ENCODE measurements at places on chromosomes 4 and X.

GRCh38 chr4:61773655-61774245, 573.6 kb downstream of the ADGRL3 start:
- DNase-seq: no peak

- no peak for DNase-seq
Observed at GRCh38 chrX:53684415-53685192, 1.9 kb downstream of the HUWE1 start.

DNA sequence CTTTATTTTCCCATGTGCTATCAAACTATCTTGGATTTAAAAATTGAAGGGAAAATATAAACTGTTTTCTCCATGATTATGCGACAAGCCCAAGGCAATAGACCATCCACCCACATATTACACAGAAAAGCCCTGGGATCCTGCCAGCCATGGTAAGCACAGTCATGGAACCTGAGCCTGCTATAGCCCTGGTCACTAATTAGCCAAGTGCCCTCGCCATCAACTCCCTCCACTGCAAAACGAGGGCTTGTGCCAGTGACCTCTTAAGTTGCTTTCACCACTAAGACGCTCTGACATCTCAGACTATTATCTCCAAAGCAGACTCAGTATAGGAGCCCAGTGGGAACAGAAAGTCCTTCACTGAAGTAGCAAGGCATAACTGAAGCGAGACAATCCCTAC, 69.2 kb downstream of the NLGN4X start:
- no peak for DNase-seq

GRCh38 chrX:65689377-65689776, 21.9 kb downstream of the MSN start:
- DNase-seq: no peak

DNA sequence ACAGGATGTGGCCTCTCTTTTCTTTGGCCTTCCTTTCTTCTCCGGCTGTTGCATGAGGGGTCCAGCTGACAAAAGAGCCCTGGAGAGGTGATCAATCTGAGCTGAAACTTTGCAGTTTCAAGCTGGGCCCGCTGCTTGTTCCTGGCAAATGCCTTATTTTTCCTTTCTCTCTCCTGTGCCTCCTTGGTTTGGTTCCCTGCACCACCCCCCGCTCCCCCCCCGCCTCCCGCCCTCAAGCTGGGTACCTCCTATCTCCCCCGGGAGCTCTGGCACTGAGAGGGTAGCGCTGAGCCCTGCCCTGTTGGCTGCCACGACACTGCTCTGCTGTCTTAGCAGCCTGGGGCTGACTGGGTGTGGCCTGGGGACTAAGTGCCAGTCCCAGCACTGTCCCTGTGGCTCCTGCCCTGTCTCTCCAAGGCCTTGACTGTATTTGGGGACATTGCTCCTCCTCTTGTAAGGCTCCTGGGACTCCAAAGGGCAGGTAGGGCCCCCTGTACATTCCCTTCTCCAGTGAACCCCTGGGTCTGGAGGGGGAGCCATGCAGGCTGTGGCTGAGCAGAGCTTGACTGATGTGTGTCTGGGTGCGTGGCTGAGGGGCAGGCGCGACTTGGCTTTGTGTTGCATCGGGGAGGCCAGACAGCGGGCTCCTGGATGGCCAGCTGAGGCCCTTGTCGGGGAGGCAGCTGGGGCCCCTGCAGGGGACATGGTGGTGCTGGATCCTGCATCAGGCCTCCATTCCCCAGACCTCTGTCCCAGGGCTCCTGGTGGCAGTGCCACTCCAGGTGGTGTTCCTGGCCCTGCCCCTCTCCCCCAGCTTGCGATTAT, 1.1 kb downstream of the PLXNA3 start:
- peak; percentile 48 for DNase-seq

DNA sequence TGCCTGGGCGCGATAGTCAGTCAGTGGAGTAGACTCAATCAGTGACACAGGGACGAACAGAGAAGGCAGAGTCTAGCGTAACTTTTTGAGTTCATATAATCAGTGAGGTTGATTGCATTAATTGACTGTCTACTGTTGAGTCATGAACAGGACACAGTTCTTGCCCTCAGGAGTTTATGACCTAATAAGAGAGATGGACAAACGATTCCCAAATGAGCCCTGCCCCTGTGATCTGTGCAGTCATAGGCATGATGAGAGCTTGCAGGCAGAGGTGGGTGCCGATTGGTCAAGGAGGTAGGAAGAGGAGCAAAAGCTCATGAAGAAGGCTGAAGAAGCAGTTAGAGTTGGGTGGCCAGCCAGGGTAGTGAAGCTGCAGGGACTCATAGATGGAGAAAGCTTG, 57.1 kb downstream of the ADD1 start:
- no peak for DNase-seq

GRCh38 chr4:133598779-133599178, 449.7 kb downstream of the PCDH10 start:
- DNase-seq: no peak

DNA sequence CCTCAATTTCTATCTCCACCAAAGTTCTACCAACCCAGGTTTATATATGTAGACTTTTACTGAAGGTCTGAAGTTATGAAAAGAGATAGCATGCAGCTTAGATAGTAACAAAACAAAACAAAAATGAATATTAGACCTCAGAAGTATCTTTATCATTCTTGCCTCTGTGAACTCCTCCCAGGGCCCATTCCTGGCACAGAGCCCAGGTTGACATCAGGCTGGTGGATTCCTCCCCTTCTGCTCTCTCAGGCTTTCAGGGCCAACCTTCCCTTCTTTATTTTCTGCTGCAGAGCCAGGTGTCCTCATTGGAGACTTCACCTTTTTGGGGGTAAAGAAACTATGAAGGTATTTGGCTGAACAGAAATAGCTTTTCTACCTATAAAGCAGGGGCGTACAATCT, 112.8 kb upstream of the PITX2 start:
- DNase-seq: no peak

DNA sequence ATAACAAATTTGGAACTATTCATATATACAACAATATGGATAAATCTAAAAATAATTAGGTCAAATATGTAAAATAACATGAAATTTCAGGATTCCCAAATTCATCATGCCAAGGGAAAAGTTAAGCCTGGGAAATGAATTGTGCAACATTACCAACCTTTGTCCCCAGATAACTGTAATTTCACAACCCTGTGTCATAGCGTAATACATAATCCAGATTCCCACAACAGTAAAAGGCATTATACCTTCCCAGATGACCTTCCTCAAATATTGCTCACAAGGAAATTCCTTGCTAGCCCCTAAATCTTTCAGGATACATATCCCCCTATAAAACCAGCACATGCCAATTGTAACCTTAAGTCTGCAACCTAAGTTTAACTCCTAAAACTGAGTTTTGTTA, 32.9 kb upstream of the RAB40A start:
- DNase-seq: no peak

DNA sequence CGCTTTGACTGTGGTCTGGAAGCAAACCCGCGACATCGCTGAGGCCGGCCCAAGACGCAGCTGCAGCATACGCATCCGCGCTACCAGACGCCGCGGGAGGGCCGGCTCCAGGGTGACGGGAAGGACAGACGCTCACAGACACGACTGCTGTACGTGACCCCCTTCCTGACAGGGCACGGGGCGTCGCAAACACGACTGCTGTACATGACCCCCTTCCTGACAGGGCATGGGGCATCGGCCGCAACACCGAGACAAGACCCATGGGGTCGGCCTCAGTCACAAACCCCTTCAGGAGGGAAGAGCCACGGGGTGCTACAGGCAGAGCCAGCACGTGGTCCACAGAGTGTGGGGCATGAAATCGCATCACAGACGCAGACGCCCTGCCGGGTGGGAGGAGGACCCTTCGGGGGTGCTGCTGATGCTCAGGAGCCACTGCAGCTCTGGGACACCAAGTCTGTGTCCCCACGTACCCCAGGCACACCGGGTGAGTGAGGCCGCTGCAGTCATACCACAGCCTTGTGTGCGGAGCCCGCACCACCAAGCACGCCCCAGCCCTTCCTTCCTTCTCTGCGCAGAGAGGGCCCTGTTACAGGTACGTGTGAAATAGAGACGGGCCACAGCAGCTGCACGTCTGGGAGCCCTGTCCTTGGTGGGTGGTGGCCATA, 38.7 kb upstream of the CPLX1 start:
- no peak for DNase-seq

DNA sequence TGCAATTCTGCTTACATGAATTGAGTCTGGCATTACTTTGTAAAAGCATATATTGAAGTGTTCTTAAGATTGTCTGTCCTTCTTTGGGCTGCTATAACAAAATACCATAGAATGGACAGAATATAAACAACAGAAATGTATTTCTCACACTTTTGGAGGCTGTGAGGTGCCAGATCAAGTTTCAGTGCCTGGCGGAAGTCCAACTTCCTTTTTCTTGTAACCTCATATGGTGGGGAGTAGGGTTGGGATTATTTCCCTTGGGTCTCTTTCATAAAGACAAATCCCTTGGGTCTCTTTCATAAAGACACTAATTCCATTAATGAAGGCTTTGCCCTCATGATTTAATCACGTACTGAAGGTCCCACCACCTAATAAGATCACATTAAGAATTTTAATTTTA, 199.3 kb upstream of the GRID2 start:
- DNase-seq: no peak

DNA sequence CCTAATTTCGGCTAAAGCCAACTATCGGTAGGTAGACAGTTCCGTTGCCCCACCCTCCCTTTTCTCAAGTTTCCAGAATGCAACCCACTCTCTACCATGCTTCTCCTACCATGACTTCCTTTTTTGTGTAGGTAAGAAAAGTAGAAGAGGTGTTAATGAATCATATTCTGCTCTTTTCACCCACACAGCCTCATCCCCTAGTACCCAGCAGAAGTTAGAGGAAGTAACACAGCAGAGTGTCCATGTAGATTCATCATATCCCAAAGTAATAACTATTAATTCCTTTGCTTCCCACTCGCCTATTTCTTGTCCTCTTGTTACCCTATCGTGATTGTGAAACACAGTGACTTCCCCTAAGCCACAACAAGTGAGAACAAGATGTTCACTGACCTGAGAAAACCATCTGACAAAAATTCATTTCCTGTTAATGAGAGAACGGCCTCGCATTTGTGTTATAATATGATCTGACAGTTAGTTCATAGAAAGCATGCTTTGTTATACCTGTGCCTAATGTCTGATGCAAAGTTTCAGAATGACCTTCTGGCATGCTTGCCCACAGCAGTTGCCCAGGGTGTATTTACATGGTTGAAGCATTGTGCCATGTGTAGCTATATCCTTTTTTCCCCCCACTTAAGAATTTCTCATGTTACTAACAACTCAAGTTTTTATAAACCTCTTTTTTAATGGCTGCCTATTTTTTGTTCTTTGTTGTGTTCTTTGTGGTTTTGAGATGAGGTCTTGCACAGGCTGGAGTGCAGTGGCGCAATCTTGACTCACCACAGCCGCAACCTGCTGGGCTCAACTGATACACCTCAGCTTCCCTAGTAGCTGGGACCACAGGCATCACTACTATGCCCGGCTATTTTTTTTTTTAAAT, 185.6 kb downstream of the RAP1GDS1 start:
- peak; percentile 45 for DNase-seq

DNA sequence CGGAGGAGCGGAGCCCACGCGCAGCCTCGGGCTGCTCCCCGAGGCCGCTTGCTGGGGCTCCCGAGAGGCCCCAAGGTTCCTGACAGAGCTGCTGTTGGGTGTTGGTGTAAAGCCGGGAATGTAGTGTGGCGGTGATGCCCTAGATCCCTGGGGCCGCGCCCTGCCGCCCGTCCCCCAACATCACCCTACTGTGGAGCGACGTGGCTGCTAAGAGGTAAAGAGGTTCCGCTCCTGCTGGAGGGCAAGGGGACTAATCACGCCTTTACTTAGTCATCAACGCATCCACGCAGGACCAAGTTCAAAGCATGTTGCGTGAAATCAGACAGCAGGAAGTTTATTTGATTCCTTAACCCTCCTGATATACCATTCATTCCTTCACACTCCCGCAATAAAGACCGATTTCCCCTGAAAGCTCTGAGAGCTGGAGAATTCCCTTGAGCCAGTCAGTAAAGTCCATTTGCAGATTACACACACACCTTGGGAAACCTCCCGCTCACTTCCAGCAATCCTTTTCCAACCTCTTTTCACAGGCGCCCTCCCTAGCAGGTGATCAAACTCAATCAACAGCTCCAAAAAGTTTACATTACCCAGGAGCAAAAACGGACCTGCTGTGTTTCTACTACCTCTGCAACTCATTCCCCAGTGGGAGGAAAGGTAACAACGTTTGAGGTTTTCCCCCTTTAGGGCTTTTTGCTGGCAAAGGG, 579 bp upstream of the GABRA2 start:
- no peak for DNase-seq

- no peak for DNase-seq
Observed at GRCh38 chr4:107379054-107379869, 340.8 kb downstream of the PAPSS1 start.

DNA sequence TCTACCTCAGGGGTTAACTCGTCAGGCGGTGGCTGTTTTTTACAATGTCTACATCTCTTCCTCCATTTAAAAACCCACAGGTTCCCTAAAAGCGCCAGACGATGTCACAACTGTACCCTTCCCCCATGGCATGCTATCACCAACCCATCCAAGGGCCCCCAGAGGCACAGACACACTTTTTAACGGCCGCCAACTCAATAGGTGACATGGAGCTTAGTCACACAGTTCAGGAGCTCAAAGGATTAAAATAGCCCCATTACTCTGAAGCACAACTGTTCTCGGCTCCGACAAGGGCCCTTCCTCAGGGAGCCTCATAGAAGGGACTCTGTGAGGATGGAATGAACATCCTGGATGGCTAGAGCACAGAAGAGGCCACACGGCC, 12.4 kb downstream of the SH3KBP1 start:
- no peak for DNase-seq

DNA sequence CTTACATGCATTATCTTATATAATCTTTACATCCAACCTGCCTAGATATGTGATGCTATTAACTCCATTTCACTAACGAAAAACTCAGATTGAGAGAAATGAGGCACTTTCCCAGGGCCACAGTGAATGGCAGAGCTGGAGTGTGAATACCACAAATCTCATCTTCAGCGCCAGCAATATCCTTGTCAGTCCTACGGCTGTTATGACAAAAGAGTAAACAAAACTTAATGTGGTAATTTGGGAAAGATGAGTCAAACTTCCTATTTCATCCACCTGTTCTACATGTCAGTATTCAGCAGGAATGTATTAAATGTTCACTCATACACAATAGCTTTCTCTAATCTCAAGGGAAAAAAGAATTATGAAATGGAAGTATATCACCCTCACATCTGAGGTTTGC, 56.9 kb downstream of the FAT1 start:
- DNase-seq: no peak

- peak; percentile 62 for DNase-seq
Observed at GRCh38 chrX:148698221-148698620, 197.8 kb downstream of the AFF2 start.

GRCh38 chr4:184279496-184280061, 61.9 kb upstream of the ENPP6 start:
- no peak for DNase-seq

- peak; percentile 82 for DNase-seq
Observed at GRCh38 chr4:25439918-25440477, 62.9 kb downstream of the ANAPC4 start.

Measured in NAMALWA (cell line).